ENCODE measurements at places on chromosomes 5 and 9. TPM values are rescaled to one million over a fixed set of nuclear protein-coding genes. Genes with fewer than 3 reads are reported as not detected.
A peak's percentile ranks its signal among the peaks of the same experiment; 100 is the strongest.

Gene GARIN3
- total RNA-seq, result not detected

GRCh38 chr9:38372762-38373619 lies 19.5 kb upstream of the ALDH1B1 start:
- no peak overlapping the region for H3K27ac ChIP-seq
- no peak overlapping the region for H3K4me3 ChIP-seq
- no peak for DNase-seq
- H3K27me3 ChIP-seq, result peaks cover 7% of the 10 kb centered on the region
- H3K4me1 ChIP-seq, result no peaks in the 10 kb centered on the region
- H3K36me3 ChIP-seq, result no peaks in the 10 kb centered on the region

DNA sequence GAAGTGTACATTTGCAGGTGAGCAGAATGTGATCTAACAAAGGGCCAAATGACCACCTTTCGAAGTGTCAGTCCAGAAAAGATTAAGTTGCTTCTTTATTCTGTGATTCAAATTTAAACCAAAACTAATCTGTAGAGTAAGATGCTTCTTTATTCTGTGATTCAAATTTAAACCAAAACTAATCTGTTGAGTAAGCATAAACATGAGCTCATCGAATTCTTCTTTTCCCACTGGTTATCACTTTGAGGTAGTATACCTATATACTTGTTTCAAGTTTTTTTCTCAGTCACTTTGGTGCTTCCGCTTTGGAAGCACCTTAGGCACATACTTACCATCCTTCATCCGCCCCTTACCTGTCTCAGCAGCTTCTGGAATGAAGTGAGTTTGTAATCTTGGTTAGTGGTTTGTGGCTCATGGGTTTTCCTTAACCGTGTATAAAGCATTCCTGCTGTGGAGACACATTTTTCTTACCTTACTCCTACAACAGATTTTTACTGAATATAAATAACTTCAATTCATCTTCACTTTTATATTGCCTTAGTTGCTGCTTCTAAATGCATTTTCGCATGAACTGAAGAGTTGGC lies 40.7 kb upstream of the CTXN3 start:
- H3K27me3 ChIP-seq, result peaks cover 5% of the 10 kb centered on the region
- no peaks in the 10 kb centered on the region for H3K4me1 ChIP-seq
- no peak overlapping the region for H3K27ac ChIP-seq
- no peak overlapping the region for H3K4me3 ChIP-seq

Gene GABBR2
- total RNA-seq, result not detected

Gene SAXO1
- not detected for total RNA-seq

GRCh38 chr9:70408393-70409040 lies 5.9 kb downstream of the KLF9 start:
- H3K27ac ChIP-seq, result no peak overlapping the region
- DNase-seq, result no peak
- no peak overlapping the region for H3K4me3 ChIP-seq
- H3K4me1 ChIP-seq, result peaks cover 72% of the 10 kb centered on the region
- H3K36me3 ChIP-seq, result peaks cover 10% of the 10 kb centered on the region

GRCh38 chr5:109901628-109901981 lies 211.9 kb downstream of the MAN2A1 start:
- no peaks in the 10 kb centered on the region for H3K36me3 ChIP-seq
- peaks cover 4% of the 10 kb centered on the region for H3K4me1 ChIP-seq
- H3K27ac ChIP-seq, result no peak overlapping the region
- no peak for DNase-seq

Gene CATSPER3
- total RNA-seq, result 1.4 TPM

DNA sequence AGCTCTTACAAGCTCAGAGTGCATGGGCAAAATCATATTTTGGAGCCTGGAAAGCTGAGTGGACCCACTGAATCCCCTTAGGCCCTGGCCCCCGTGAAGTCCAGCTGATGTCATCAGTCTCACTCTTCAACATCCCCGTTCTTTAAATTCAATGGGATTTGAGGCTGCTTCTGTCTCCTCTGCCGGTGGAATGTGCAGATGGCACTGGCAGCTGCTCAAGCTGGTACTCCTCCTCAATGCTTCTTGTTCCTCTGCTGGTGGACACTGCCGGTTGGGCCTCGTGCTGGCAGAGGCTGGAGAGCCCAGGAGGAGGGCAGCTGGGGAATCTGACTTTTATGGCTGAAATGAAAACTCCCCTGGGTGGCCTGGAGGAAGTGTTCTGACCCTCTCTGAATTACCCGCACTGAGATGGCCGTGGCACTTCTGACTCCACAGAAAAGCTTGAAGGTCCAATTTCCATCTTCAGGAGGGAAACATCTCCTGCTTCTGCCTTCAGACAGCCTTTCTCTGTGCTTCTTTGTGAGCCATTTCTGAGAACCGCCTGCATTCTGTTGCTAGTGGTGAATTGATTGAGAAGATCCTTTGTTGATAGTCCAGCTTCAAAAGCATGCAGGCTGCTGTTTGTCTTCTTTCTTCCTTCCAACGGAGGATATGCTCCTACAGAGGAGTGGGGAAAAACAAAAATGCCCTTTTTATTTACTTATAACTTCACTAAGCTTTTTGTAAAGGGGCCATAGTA lies 298.9 kb downstream of the TMEM38B start:
- H3K27ac ChIP-seq, result no peak overlapping the region
- DNase-seq, result no peak
- no peak overlapping the region for H3K4me3 ChIP-seq
- H3K27me3 ChIP-seq, result no peaks in the 10 kb centered on the region

DNA sequence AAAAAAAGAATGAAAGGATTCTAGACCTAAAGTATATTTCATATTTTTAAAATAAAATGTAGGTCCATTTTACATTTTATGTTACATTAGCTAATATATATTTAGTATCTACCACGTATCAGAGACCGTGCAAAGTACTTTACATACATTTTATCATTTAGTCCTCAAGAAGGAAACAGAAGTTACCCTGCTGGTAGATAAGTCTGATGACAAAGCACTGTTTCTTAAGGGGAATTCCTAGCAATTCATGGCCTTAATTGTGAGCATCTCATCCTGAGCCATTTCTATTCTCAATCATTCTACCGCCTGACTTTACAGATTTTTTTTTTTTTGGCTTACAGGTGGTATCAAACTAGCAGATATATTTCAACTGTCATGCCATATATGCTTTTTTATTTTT lies 367.7 kb downstream of the PRELID2 start:
- H3K27me3 ChIP-seq, result no peaks in the 10 kb centered on the region
- H3K4me3 ChIP-seq, result no peak overlapping the region
- no peak overlapping the region for H3K27ac ChIP-seq
- no peaks in the 10 kb centered on the region for H3K4me1 ChIP-seq
- no peak for DNase-seq
- no peaks in the 10 kb centered on the region for H3K36me3 ChIP-seq

DNA sequence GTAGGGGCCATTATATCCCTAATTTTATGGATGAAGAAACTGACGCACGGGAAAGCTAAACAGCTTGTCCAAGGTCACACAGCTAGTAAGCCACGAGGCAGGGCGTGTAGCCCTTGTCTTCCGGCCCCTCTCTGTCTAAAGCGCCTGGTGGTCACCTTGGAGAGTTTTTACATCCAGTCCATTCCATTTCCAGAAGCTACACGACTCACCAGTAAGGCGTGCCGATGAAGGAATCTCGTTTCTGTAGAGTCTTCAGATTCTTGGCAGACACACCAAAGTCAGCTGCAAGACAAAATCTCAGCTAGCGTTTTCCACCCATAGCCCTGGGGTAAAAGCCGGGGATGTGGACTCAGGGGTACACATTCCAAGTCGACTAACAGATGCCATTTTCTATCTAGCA lies 80.5 kb downstream of the STK10 start:
- peaks cover 68% of the 10 kb centered on the region for H3K4me1 ChIP-seq
- H3K27me3 ChIP-seq, result no peaks in the 10 kb centered on the region
- DNase-seq, result no peak
- H3K36me3 ChIP-seq, result peaks cover 70% of the 10 kb centered on the region
- H3K27ac ChIP-seq, result peak overlapping the region; percentile 66
- H3K4me3 ChIP-seq, result no peak overlapping the region

DNA sequence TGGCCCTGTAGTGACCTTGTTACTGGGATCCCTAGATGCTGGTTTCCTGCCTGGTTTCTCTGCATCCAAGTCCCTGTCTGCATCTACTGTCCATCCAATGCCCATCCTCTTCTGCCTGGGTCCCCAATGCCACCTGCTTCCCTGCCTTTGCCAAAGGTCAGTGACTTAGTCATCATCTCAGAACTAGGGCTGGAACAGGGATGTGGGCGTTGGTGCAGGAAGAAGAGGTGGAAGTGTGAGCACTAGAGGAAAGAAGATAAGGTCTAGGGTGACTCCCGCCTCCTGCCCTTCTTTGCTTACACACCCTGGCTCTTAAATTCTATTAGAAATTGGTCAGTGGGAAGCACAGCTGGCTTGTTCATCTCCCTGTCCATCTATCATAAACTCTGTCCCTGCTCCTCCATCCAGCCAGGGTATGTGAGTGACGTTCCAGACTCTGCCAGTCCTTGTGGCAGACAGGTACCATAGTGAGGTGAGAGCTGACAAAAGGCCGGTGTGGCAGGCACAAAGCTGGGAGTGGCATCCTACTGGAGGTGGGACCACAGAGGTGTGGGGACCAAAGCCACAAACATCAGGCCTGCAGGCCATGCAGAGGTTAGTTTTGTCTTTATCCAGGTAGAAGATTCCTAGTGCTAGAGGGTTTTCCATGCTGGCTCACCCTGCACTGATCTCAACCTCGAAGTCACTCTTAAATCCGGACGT lies 9.2 kb downstream of the PTPN3 start:
- no peaks in the 10 kb centered on the region for H3K36me3 ChIP-seq
- no peaks in the 10 kb centered on the region for H3K4me1 ChIP-seq
- peaks cover 23% of the 10 kb centered on the region for H3K27me3 ChIP-seq
- H3K4me3 ChIP-seq, result no peak overlapping the region
- no peak for DNase-seq
- no peak overlapping the region for H3K27ac ChIP-seq

DNA sequence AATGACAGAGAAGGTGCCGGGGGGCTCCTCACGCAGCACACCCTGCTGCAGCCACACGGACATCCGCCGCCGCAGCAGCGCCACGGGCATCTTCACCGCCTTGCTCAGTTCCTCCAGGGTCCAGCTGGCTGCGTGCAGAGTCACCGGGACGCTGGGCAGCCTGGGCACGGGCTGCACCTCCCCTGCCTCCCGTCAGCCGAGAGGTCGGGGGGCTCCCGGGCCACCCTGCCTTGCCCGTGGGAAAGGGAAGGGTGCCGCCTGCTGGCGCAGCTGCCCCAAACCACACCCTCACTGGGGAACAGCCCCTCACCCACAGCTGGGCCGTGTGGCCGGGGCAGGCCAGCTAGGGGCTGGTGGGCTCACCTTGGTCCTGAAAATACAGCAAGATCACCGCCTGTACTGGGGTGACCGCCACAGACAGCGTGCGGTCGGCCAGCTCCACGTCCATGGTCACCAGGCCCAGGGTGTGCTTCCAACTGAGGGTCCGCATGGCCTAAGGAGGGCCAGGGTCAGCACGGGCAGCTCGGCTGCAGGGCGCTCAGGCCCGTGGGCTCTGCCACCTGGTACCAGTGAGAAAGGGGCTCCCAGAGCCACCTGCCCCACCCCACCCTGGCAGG lies 3.6 kb upstream of the TMEM210 start:
- H3K27ac ChIP-seq, result no peak overlapping the region
- H3K4me1 ChIP-seq, result no peaks in the 10 kb centered on the region
- no peak overlapping the region for H3K4me3 ChIP-seq
- no peak for DNase-seq
- H3K36me3 ChIP-seq, result peaks cover 3% of the 10 kb centered on the region

Gene EPB41L4A
- total RNA-seq, result 1.2 TPM

Gene BDP1
- total RNA-seq, result 34.2 TPM

GRCh38 chr9:118305331-118305730 lies 601.1 kb downstream of the TLR4 start:
- H3K4me1 ChIP-seq, result no peaks in the 10 kb centered on the region
- H3K36me3 ChIP-seq, result no peaks in the 10 kb centered on the region
- DNase-seq, result no peak
- H3K27ac ChIP-seq, result no peak overlapping the region
- H3K27me3 ChIP-seq, result no peaks in the 10 kb centered on the region

- peak; percentile 48 for DNase-seq
- peak overlapping the region; percentile 33 for H3K27ac ChIP-seq
- H3K4me3 ChIP-seq, result no peak overlapping the region
- H3K27me3 ChIP-seq, result peaks cover 45% of the 10 kb centered on the region
- H3K4me1 ChIP-seq, result peaks cover 16% of the 10 kb centered on the region
- no peaks in the 10 kb centered on the region for H3K36me3 ChIP-seq
These were observed 124.6 kb upstream of the ERCC6L2 start for GRCh38 chr9:95750725-95751519.

- no peak overlapping the region for H3K27ac ChIP-seq
- H3K36me3 ChIP-seq, result peaks cover 4% of the 10 kb centered on the region
- H3K4me3 ChIP-seq, result no peak overlapping the region
- peaks cover 9% of the 10 kb centered on the region for H3K4me1 ChIP-seq
- no peak for DNase-seq
- H3K27me3 ChIP-seq, result peaks cover 23% of the 10 kb centered on the region
These were observed 4.7 kb upstream of the PLPP7 start for GRCh38 chr9:131284856-131285255.

Gene ASPN
- not detected for total RNA-seq

Gene ITGA1
- total RNA-seq, result 2.6 TPM

DNA sequence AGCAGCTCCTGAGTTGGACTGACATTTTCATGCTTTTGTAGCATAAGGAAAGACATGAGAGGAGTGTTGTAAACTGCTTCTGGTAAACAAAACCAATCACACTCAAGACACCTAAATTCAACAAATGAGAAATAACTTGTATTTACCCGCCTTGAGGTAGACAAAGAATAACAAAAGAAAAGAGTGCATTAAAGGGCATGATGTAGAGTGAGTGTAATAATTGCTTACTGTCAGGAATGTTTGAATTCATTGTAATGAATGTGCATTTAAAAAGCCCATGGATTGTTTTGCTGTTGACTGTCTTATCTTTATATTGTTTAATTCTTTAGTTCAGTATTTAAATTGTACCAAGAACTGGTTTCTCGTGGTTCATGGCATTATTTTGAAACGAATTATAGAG lies 61.8 kb downstream of the KDM4C start:
- peaks cover 12% of the 10 kb centered on the region for H3K4me1 ChIP-seq
- H3K27me3 ChIP-seq, result no peaks in the 10 kb centered on the region
- no peak overlapping the region for H3K4me3 ChIP-seq

Gene PPP2R2B
- 1.8 TPM for total RNA-seq

DNA sequence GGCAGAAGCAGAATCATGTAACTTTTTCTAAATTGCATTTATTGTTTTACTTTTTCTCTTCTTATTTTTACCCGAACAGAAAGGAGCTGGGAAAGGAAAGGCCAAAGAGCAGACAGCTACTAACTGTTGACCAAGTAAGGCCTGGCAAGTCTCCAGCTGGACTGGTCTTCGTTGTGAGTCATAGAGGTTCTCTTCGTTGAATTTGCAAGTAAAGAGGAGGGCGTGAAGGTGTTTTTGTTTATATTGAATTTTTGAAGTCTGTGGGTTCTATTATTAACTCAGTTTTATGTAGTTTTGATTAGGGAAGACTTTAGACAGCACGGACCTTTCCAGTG lies 416.5 kb upstream of the CCNH start:
- H3K4me1 ChIP-seq, result no peaks in the 10 kb centered on the region
- H3K36me3 ChIP-seq, result no peaks in the 10 kb centered on the region
- no peak overlapping the region for H3K4me3 ChIP-seq
- H3K27ac ChIP-seq, result no peak overlapping the region

GRCh38 chr5:14996997-14997396 lies 125.4 kb upstream of the ANKH start:
- H3K36me3 ChIP-seq, result peaks cover 10% of the 10 kb centered on the region
- peaks cover 9% of the 10 kb centered on the region for H3K27me3 ChIP-seq
- H3K4me3 ChIP-seq, result no peak overlapping the region
- peaks cover 29% of the 10 kb centered on the region for H3K4me1 ChIP-seq
- no peak for DNase-seq
- no peak overlapping the region for H3K27ac ChIP-seq
